ENCODE measurements at places on chromosomes 16 and 17.

- DNase-seq = peak; percentile 62
Observed at GRCh38 chr16:24036614-24037013, 200.8 kb downstream of the PRKCB start.

- no peak for DNase-seq
Observed at GRCh38 chr17:30568117-30568430, 90.9 kb downstream of the GOSR1 start.

DNA sequence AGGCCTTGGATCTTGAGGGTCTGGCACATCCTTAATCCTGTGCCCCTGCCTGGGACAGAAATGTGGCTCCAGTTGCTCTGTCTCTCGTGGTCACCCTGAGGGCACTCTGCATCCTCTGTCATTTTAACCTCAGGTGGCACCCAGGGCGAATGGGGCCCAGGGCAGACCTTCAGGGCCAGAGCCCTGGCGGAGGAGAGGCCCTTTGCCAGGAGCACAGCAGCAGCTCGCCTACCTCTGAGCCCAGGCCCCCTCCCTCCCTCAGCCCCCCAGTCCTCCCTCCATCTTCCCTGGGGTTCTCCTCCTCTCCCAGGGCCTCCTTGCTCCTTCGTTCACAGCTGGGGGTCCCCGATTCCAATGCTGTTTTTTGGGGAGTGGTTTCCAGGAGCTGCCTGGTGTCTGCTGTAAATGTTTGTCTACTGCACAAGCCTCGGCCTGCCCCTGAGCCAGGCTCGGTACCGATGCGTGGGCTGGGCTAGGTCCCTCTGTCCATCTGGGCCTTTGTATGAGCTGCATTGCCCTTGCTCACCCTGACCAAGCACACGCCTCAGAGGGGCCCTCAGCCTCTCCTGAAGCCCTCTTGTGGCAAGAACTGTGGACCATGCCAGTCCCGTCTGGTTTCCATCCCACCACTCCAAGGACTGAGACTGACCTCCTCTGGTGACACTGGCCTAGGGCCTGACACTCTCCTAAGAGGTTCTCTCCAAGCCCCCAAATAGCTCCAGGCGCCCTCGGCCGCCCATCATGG, 4.0 kb upstream of the ADGRG3 start:
- no peak for DNase-seq

DNA sequence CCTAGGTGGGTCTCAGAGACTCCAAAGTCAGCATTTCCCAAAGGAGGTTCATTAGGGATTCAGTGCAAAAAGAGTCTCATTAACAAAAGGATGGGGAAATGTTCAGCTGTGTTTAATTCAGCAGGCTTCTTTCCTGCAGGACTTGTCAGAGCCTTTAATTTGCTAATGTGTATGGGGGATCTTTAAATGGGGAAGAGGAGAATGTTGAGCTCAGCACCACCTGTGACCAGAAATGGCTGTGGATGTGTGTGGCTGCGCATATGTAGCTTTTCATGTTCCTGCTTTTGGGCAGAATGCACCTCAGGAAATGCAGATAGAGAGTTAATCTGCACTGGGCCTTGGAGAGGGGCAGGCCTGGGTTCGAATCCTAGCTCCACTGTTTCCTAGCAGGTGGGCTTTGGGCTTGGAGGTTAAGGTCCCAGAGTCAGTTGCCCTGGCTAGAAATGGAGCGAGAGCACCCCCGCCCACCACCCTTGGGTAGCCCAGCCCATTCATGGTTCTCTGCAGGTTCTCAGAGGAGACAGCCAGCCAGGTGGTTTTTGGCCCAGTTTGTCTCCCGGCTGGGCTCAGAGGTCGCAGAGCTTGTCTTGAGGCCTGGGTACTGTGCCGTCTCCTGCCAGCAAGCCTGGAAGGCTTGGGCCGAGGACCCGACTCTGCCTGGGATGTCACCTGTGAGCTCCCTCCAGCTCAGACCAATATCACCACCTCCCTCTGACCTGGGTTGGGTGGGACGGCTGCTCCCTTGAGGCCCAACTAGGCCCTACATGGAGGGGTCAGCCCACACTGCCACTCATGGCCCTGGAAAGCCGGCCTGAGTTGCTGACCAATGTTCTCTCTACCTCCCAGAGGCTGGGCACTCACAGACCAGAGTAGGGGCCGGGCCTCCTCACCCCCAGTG, 9.3 kb downstream of the ADCY7 start:
- DNase-seq = no peak

DNA sequence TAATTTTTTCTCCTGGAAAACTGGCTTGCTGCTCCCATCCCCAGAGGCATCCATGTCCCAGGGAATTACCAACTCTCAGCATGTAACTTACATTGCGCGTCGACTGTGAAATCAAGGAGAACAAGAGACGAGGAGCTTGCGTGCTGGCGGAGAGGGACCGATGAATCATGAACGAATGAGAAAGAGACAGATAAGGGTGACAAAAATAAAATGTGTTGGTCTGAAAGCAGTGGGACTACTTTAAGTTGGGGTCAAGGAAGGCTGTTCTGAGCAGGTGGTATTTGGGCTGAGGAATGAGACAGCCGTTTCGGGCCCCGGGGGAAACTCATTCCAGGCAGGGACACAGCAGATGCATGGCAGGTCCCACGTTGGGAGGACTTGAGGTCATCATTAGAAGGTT, 22.5 kb downstream of the ABAT start:
- no peak for DNase-seq

- peak; percentile 69 for DNase-seq
Observed at GRCh38 chr16:526181-527014, 1.1 kb upstream of the CAPN15 start.

DNA sequence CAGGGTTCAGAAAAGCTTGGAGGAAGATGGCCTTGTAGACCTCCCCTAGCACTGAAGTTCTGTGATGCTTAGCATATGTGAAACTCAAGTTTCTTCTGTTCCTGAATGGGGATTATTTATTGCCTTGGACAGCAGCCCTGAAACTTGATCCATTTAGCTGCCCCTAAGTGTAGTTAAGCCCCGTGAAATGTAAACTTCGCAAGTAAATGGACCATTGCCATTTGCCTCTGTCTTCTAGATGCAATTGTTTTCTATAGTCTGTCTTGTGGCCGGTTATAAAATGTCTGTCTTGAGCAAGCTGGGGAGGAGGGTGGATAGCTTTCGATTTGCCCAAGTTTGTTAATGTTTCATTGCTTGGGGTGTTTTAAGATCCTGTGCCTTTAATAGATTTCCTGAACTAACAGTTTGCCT, 261.8 kb downstream of the CDH13 start:
- DNase-seq = peak; percentile 31

DNA sequence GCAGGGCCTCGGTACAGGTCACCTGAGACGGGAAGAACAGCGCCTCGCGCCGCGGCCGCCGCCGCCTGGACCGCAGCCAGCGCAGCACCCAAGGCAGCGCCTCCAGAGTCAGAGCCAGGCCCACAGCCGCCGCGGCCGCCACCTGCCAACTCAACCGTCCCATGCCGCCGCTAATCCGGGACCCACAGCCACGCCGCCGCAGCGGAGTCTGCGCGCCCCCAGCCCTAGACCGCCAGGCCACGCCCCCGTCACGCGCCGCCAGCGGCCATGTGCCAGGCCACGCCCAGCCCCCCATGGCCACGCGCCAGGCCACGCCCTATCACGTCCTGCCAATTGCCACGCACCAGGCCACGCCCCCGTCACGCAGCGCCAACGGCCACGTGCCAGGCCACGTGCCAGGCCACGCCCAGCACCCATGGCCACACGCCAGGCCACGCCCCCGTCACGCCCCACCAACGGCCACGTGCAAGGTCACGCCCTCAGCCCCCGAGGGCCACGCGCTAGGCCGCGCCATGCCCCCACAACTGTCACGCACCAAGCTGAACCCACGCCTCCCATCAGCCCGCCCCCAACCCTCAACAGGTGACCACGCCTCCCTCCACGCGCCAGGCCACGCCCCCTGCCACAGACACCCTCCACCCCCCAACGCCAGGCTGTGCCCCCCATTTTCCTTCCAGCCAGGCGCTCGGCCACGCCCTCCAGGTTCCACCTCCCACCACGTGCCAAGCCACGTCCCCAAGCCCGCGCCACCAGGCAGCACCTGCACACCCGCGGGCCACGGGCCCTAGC, at the start of gene PLD6:
Gene PLD6, minus strand, starts transcription at position 210 of the 789 bp plus-strand sequence. Its CDS starts 47 bp downstream, at position 163.
- peak; percentile 23 for DNase-seq

DNA sequence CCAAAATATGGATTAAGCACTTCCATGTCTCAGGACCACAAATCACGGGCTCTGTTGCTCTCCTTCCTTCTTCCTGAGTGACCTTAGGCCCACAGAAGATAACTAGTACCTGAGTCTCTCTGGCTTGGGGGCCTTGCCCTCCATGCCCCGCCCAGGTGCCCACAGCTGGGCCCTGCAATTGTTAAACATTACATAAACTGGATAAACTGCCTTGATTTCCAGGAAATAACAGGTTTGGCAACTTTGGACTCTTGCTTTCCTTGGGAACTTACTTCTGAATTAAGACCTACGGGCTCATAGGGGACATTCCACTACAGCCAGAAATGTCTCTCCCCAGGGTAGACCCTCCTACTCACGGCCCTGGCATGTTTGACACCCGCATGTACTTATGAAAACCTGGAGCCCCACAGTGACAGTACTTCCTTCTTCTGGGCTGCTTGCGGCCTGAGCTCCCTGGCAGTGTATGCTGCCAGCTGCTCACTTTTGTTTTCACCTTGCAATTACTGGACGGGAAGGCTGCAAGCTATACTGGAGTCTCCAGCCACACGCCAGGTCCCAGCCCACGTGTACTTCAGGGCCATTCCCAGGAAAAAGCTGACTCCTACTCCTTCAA, 2.3 kb upstream of the UBALD2 start:
- no peak for DNase-seq

DNA sequence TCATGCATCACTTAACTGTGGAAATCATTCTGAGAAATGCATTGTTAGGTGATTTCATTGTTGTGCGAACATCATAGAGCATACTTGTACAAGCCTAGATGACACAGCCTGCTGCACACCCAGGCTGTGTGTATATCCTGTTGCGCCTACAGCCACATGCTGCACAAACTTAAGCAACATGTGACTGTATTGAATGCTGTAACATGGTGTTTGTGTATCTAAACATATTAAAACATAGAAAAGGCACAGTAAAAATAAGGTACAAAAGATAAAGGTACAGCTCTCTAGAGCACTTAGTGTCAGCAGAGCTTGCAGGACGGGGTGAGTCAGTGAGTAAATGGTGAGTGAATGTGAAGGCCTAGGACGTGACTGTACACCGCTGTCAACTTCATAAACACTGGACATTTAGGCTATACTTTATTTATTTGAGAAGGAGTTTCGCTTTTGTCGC, 11.9 kb downstream of the FOXK2 start:
- DNase-seq = no peak

DNA sequence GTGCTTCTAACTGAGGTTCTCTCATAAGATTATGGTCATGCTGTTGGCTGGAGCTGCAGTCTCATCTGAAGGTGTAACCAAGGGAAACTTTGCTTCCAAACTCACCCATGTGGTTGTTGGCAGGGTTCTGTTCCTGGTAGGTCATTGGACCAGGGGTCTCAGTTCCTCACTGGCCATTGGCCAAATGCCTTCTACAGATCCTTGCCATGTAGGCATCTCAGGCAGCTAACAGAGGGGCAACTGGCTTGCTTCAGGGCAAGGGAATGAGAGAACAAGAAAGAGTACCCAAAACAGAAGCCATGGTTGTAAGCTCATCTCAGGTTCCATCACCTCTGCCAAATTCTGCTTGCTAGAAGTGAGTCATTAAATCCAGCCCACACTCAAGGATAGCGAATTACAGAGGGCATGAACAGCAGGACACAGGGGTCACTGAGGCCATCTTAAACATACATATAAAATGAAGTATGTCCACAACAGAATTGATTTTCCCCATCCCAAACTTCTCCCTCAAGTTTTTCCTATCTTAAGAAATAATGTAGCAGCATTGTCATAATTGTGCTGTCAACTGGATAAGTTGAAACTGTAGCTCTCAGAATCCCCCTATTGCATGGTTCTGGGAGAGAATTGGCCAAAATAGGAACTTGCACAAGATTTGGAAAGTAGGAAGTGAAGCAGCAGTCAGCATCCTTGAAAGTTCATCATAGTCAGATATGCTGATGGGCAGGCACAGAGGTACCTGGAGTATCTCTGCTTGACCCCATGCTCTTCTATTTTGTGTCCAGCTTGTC, 42.4 kb upstream of the CES5A start:
- no peak for DNase-seq

GRCh38 chr16:69890114-69890891, 60.8 kb upstream of the CLEC18A start:
- DNase-seq = peak; percentile 89

- DNase-seq = no peak
Observed at GRCh38 chr16:66256919-66257318, 109.6 kb upstream of the CDH5 start.

- no peak for DNase-seq
Observed at GRCh38 chr17:27477971-27478684, 21.9 kb downstream of the KSR1 start.

- peak; percentile 29 for DNase-seq
Observed at GRCh38 chr17:74427048-74427762, 4.7 kb upstream of the GPRC5C start.

GRCh38 chr16:86609115-86609514, 30.8 kb downstream of the FOXL1 start:
- peak; percentile 45 for DNase-seq

DNA sequence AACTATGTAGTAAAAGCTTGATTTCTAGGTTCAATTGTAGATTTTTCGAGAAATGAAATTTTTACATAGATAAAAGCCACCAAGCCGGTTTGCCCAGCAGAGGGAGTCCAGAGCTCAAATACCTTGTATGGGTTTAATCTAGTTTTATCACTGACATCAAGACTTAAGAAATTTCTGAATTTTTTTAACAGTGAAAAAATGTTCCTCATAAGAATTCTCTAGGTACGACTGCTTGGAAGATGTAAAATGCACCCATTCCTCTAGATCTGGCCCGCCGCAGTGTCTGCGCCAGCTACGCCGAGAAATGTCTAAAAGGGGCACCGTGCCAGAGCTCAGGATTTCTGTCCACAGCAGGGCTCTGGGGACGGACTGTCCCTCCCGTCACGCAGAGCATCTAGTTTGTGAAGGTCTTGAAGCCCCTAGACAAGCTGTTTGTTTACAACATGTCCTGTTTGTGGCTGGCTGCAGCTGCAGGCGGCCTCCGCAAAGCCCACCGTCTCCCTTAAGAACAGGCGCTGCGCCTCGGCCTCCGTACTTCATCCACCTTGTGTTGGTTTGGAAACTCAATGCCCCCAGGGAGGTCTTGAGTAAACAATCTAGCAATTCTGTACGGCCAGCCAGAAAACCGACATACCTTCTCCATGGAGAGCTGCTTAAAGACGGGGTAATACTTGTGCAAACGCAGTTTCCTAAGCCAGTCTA, 24.8 kb downstream of the MAP1LC3B start:
- peak; percentile 46 for DNase-seq

DNA sequence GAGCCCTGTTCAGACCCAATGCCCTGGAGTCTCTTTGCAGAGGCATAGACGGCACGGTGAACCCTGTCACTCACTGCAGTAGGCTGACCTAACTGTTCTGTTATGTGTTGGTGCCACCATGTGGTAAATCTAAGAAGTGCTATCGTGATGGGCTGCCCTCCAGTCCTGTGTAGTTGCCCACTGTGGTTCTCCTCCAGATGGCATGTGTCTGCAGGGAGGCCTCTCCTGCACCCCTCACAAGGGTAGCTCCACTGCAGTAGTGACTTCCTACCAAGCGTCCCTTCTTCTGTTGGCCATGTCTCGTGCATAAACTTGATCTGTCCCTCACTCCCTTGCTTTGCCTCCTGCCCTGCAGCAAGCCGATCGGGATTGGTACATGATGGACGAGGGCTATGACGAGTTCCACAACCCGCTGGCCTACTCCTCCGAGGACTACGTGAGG, 5.8 kb downstream of the DHX38 start:
- DNase-seq = peak; percentile 42

Measured in umbilical cord (tissue), 2 donors.